ENCODE measurements at places on chromosomes 16 and 17.

DNA sequence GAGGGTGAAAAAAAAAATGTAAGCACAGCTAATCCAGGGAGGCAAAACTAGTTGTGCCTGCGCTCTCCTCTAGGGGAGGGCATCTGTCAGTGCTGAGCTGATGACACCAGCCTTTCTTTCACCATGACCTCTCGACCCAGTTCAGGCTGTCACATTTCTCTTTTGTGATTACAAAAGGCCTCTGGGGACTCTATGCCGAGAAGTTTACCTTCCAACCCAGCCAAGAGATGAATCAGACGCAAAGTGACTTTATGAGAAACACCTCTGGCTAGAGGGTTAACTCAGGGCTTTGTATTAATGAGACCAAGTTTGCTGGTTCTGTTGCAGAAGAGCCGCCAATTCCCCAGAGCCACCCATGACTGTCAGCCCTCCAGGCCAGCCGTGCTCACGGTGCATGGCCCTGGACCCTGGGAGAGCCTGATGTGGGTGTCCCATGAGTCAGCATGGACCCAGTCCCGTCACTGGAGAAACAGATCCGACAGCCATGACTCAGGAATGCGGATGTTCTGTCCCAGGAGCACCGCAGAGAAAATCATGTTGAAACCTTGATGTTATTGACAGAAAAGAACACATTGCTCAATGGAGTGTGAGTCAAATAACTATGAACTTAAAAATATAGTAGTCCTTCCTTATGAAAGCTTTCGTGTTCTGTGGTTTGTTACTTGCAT lies 437.2 kb downstream of the HS3ST3B1 start:
- DNase-seq: peak; percentile 99

- DNase-seq: peak; percentile 10
Observed at GRCh38 chr17:61593426-61593825, 2.4 kb upstream of the NACA2 start.

GRCh38 chr17:73947281-73947965 lies 256.1 kb upstream of the RPL38 start:
- DNase-seq: no peak

DNA sequence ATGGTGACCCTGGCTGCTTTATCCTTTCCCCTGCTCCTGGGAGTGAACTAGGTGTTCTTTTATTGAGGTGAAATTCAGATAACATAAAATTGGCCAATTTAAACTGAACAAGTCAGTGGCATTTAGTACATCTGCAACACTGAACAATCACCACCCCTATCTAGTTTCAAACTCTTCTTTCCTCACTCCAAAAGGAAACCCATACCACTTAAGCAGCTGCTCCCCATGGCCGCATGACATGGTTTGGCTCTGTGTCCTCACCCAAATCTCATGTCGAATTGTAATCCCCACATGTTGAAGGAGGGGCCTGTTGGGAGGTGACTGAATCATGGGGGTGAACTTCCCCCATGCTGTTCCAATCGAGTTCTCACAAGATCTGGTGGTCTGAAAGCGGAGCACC lies 154.1 kb downstream of the STX8 start:
- no peak for DNase-seq

DNA sequence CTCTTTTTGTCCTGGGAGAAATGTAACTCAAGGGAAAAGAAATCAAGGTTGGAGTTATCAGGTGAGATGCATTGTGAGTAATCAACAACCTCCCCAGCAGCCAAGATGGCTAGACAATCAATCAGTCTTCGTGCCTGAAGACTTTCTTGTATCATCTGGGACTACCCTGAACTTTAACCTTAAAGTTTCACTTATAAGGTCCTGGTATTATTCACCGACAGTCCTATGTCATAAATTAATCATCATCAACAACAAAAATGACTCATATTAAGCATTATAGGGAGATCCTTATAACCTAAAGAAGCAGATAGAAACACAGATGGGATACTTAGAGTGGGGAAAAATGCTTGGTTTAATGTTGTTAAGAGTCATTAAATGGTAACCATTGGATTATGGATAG lies 7.7 kb upstream of the TEKT3 start:
- no peak for DNase-seq

DNA sequence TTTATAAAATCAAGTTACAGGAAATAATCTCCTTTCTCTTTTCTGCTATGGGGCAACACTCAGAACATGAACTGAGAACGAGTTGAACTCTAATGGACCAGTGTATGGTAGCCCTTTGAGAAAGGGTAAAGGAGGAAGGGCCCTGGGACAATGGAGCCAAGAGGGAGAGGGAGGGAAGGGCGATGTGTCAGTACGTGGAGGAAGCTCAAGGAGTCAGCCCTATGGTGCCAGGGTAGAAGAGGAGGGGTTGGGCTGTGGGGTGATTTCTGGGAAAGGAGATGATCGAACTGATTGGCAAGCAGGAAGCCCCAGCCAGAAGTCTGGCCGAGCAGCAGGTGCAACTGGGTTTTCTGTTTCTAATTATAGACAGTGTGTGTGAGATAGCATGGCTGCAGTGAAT lies 4.3 kb upstream of the WIPI1 start:
- DNase-seq: no peak

DNA sequence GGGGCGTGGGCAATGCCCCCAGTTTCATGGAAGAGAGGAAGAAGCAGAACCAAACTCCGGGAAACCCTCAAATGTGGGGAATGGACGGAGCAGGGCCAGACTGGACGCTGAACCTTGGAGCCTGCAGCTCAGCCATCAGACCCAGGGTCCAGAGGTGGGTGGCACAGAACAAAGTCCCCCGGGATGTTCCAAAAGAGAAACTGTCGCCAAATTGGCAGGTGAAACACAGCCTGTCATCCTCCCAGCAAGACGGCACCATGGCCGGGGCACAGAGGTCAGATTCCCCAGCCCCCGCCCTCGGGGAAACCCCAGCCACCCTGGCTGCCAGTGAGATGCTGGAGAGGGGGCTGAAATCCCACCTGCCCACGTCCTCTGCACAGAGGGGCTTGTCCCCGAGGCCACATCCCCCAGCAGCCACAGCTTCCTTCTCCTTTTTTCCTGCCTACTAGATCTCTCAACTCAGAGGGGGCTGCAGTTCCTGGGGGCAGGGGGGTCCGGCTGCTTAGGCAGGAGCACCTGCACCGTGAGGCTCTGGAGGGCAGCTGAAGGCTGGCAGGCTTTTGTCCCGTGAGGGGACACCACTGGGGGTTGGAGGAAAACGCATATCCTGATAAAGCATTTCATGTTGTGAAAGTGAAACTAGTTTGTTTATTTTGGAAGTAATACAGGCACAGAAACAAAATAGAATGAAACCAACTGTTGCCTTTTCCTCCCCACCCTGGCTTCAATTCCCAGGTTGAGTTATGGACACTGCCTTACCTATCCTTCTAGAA lies 1.2 kb upstream of the SECTM1 start:
- DNase-seq: no peak

GRCh38 chr17:1563786-1564613 lies 1.4 kb upstream of the PITPNA start:
- DNase-seq: no peak

GRCh38 chr17:49571764-49572163 lies 3.9 kb upstream of the NXPH3 start:
- no peak for DNase-seq

DNA sequence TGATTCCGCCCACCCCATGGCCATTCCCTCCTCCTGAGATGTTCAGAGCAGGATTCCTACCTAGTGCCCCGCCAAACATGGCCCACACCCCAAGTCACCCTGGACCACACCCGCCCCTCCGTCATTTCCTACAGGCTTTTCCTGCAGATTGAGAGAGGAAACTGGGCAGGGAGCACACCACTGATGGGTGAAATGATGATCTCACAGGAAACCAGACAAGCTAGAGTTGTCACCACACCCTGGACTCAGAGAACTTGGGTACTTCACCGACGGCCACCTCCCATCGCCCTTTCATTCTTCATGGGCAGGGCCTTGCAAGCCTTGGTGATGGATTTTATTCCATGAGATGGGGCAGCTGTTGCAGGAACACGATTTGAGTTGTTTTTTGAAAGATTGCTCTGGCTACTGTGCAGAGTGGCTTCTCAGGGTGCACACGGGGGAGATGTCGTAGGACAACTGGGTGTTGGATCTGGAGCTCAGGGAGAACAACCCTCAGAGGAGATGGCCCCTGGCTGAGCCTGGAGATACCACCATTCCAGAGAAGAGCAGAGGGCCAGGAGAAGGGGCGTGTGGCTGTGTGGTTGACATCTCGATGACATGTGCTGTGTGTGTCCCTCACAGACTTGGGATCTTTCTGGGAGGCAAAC lies 7.4 kb upstream of the B9D1 start:
- DNase-seq: no peak

DNA sequence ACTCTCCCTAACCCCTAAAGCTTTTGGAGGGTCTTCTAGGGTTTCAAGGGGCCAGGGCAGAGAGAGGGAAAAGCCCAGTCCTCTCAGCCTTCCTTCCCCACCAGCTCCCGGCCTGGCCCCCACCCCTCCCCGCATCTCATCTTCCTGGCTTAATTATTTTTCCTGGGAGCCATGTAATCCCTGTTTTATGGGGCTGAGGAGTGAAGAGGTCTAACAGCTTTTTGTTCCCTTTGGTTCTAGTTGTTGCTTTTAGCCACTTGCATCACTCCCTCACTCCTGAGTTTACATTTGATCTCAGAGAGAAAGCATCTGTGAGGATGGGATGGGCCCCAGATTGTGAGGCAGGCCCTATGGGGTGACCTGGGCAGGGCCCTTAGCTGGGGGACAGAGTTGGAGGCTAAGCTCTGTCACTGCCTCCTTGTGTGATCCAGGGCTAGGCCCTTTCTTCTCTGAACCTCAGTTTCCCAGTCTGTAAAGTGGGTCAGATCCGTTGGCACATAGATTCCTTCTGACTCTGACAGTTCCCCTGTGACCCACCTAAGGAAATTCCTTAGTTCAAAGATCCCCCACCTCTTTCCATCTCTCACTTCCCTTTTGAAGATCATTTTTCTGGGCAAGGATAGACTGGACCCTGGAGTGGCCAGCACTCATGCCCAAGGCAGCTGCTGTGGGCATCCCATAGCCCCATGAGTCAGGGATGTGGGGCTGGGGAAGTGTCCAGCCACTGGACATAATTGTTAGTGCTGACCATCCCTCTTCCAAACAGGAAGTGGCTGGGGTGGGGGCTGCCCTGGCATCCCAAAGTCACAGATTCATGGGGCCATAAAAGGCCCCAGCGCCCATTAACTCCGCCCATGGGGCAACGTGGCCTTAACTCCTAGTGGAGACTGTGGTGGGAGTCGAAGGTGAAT lies 20.1 kb downstream of the UNC119 start:
- DNase-seq: no peak

DNA sequence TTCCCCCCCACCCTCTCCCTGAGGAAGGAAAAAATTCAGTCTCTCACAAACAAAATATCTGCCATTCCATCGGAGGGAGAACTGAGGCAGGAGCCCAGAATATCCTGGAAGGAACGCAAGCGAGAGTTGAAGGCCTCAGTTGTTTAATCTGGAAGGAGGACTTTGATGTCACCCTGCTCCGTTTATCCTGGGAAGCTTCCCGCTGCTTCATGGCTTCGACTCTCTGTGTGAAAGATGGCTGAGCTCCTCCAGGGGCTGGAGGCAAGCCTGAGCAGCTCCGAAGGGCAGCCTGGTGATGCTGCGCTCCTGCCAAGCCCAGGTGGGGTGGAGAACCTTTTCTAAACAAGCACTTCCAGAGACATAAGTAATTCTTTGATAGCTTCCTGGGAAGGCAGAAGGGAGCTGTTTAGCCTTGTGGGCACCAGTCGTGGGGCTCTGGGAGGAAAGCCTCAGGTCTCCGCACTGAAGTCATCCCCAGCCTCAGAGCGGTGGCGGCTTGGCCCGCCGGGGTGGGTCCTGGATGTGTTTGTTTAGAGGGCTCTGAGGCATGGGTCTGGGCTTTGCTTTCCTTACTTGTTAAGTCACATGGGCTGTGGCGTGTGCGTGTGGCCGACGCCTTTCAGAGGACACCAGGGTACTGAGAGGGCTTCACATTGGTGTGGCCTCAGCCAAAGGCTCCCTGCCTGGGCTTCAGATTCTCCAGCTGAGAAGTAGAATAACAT lies 7.9 kb downstream of the NKD1 start:
- DNase-seq: no peak

GRCh38 chr17:57755480-57756070 lies 10.5 kb upstream of the CCDC182 start:
- no peak for DNase-seq

DNA sequence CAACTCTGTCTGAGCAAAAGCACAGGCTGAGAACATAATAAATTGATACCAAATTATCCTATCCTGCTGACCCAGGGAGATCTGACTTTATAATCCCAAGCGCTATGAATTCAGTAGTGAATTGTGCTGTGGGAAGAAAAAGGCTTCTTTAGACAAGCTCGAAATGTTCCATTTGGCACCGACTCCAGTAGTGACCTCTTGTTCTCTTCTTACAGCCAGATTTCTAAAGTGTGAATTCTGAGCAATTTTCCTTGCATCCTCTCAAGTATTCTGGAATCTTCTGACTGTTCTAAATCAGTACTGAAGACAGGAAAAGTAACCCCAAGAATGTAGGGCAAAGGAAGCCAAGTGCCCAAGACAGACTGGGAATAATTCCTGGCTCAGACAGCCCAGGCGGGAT lies 58.2 kb downstream of the CDYL2 start:
- DNase-seq: no peak

DNA sequence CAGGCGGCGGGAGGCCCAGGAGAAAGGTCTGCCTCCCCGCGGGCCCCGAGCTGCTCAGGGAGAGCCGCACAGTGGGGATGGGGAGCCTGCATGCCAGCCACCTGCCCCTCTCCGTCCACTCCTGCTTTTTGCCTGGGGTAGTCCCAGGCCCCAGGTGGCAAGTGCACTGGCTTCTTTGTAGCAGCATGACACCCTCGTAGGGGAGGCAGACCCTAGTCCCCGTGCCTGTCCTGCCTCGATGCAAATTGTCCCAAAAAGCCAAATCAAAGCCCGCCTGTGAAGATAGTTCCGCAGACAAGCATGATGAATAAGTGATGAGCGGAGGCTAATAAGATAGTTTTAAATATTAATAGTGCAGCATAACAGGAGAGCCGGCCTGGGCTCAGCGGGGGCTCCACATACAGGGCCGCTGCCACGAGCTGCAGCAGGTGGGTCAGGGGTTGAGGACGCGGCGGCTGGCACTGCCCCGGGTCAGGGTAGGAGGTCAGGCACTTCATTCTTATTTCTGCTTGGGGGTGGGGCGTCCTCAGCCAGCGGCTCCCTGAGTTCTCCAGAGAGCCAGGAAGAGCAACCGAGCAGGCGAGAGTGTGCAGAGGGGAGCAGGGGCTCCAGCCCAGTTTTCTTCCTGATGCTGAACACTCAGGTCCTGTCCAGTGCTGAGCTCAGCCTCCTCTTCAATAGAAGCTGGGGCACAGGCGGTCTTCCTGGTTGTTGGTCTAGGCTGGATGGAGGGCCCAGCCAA lies 26.8 kb downstream of the GINS2 start:
- DNase-seq: no peak

GRCh38 chr16:11638140-11638539 lies 30.1 kb upstream of the SNN start:
- DNase-seq: no peak

- DNase-seq: no peak
Observed at GRCh38 chr16:4602331-4602730, 12.4 kb downstream of the UBALD1 start.

DNA sequence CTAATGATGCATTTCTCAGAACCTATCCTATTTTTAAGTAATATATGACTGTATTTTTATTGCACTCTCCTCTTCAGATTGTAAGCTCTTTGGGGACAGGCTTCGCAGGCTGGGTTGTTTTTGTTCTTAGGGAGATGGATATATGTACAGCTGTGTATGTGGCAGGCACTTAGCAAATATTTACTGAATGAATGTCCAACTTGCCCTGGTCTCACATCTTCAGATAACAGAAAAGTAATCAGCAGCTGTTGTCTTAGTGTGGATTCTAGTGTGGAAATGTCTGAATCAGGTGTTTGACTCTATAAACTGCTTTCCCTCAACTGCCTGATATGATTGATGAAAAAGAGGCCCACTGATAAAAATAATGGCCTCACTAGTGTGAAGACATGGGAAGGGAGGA lies 47.1 kb upstream of the SLC12A3 start:
- no peak for DNase-seq
